ENCODE measurements at places on chromosomes 5 and 9. TPM values are rescaled to one million over a fixed set of nuclear protein-coding genes. Genes with fewer than 3 reads are reported as not detected.

The GABRA1 gene
- 9.2 TPM for polyA plus RNA-seq

The SPOCK1 gene
- polyA plus RNA-seq, result 134 TPM

The FBP1 gene
- polyA plus RNA-seq, result 34.7 TPM

The MAMDC2 gene
- polyA plus RNA-seq, result 0.31 TPM

The CDKN2A gene
- polyA plus RNA-seq, result 173 TPM

The KCTD16 gene
- 4.0 TPM for polyA plus RNA-seq

The PPP3R2 gene
- polyA plus RNA-seq, result not detected

The GALNT10 gene
- 5.0 TPM for polyA plus RNA-seq

The NR4A3 gene
- polyA plus RNA-seq, result 1.0 TPM

The IGFBPL1 gene
- polyA plus RNA-seq, result 218 TPM

The C9 gene
- not detected for polyA plus RNA-seq
